HuH-7.5 (cell line): ENCODE measurements at places on chromosomes 3 and 15.

DNA sequence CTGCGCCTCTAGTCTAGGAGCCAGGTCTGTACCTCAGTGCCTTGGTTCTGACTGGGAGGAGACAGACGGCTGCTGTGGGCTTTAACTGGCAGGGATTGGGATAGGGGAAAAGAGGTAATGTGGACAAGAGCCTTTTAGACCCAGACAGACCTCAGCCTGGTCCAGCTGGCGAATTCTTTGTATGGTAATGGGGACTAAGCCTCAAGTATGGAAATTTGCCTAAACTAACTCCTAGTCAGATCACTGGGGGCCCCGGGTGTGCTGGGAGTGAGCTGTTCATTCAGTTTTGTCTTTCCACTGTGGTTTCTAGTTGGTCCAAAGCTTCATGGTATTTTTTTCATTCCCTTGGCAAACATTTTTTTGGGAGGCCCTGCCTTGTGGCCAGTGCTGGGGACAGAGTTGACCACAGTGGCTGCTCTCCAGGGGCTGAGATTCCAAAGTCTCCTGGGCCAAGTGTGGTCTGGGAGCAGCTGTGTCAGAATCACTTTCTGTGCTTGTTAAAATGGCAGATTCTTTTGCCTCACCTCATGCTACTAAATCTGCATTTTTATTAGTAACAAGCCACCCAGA, 261.4 kb upstream of the C2CD4B start:
- DNase-seq, result no peak

GRCh38 chr3:117651246-117651645, 941.7 kb downstream of the TUSC7 start:
- no peak for DNase-seq

- DNase-seq, result no peak
Observed at GRCh38 chr15:45259796-45260195, 7.8 kb downstream of the SLC28A2 start.

DNA sequence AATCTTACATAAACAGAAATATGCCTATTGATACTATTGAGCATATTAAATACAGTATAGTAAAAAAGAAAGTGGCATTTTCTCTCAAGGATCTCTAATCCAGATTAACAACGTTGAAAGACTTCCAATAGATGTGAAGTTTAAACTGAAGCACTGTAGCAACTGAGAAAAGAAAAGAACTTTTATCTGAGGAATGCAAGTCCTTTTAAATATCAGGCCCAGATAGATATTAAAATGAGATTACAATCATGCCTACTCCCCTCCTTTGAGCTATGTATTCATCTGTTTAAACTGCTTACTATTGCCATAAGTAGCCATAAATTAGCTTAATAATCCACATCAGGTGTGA, 102.3 kb downstream of the TFDP2 start:
- DNase-seq, result no peak

DNA sequence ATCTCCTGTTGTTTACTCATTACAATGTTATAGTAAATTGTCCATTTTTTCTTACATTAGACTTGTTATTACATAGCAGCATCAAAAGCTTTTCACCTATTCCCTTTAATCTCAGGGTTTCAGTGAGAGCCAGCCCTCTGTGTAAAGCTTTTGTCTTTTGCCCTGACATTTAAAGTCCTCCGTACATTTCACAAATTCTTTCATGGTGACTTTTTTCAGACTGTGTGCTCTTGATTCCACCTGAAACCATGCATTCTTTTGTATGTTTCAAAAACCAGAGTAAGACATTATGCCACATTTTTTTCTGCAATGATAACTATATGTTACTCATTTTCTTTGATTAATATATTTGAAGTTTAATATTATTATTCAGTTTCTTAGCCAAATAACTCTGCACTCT, 781.4 kb upstream of the ROBO1 start:
- DNase-seq, result no peak
